Pancreas (tissue), 10 donors: ENCODE measurements at places on chromosomes 3 and 15. TPM values are rescaled to one million over a fixed set of nuclear protein-coding genes. Genes with fewer than 3 reads are reported as not detected.

Gene COL6A5
- not detected for total RNA-seq

DNA sequence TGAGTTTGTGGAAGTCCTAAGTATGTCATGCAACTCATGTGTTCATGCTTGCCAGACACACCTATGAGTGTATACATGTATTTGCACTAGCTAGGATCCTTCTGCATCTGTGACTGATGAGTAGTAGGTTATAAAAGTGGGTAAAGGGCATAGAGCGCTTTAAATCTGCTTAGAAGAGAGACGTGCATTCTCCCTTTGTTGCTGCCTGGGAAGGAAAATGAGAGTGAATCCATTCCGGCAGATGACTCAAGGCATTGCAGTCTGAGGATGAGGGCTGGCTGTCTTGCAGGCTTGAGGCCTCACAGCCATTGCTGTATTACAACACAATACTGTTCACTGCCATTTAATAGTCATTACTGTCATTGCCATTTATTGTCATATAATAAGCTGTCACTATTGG lies 120.8 kb upstream of the UMPS start:
- H3K36me3 ChIP-seq: no peaks in the 10 kb centered on the region
- no peak for DNase-seq
- no peak overlapping the region for H3K27ac ChIP-seq
- H3K4me1 ChIP-seq: peaks cover 13% of the 10 kb centered on the region
- no peaks in the 10 kb centered on the region for H3K27me3 ChIP-seq

- no peak overlapping the region for H3K27ac ChIP-seq
- H3K27me3 ChIP-seq: no peaks in the 10 kb centered on the region
- H3K36me3 ChIP-seq: no peaks in the 10 kb centered on the region
- no peaks in the 10 kb centered on the region for H3K4me1 ChIP-seq
- no peak overlapping the region for H3K4me3 ChIP-seq
Measured at GRCh38 chr15:20348291-20348899, 193.2 kb downstream of the GOLGA6L6 start.

GRCh38 chr3:133455960-133456359 lies 56.1 kb downstream of the BFSP2 start:
- no peak overlapping the region for H3K4me3 ChIP-seq
- H3K27me3 ChIP-seq: no peaks in the 10 kb centered on the region
- no peak overlapping the region for H3K27ac ChIP-seq
- H3K4me1 ChIP-seq: no peaks in the 10 kb centered on the region
- DNase-seq: no peak

GRCh38 chr3:169871129-169871886 lies 1.6 kb upstream of the LRRC31 start:
- H3K36me3 ChIP-seq: no peaks in the 10 kb centered on the region
- H3K4me3 ChIP-seq: no peak overlapping the region
- H3K27me3 ChIP-seq: no peaks in the 10 kb centered on the region

DNA sequence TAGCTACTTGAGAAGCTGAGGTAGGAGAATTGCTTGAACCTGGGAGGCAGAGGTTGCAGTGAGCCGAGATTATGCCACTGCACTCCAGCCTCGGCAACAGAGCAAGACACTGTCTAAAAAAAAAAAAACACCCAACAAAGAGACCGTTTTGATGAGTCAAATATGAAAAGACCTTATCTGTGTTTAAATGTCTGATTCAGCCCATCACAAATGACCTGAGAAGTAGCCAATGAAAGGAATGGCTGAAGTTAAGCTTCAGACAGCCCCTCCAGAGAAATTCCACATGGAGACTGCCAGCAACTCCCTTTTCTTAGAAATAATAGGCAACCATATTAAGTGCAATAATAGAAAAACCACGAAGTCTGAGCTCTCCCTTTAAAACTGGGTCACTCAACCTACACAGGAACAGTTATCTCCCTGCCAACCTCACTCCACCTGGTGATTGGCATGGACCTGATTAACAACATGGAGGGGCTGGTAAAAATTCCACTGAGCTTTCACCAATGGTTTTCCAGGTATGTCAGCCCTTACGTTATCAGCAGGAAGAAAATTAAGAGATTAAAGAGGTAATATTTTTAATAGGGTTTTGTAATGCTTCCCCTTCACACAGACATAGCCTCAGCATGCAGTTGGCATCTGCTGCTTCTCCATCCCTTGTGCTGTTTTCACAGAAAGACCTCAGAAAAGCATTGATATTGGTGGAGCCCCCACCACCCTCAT lies 238.1 kb upstream of the STT3B start:
- H3K27me3 ChIP-seq: no peaks in the 10 kb centered on the region

DNA sequence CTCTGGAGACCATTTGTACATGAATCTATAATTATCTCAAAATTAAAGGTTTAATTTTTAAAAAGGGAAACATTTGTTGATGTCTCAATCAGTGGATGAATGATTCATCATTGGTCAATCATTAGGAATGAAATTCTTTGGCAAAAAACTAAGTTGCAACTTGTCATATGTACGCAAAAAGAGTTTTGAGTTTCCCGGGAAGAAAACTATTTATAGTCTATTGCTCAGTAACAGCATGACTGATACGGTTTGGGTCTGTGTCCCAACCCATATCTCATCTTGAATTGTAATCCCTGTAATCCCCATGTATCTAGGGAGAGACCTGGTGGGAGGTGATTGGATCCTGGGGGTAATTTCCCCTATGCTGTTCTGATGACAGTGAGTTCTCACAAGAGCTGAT lies 765.8 kb upstream of the ROBO1 start:
- H3K4me1 ChIP-seq: no peaks in the 10 kb centered on the region
- no peaks in the 10 kb centered on the region for H3K36me3 ChIP-seq
- no peak for DNase-seq

GRCh38 chr3:113829576-113830354 lies 8.8 kb upstream of the GRAMD1C start:
- no peak overlapping the region for H3K27ac ChIP-seq
- H3K36me3 ChIP-seq: no peaks in the 10 kb centered on the region
- peaks cover 6% of the 10 kb centered on the region for H3K4me1 ChIP-seq
- DNase-seq: no peak

DNA sequence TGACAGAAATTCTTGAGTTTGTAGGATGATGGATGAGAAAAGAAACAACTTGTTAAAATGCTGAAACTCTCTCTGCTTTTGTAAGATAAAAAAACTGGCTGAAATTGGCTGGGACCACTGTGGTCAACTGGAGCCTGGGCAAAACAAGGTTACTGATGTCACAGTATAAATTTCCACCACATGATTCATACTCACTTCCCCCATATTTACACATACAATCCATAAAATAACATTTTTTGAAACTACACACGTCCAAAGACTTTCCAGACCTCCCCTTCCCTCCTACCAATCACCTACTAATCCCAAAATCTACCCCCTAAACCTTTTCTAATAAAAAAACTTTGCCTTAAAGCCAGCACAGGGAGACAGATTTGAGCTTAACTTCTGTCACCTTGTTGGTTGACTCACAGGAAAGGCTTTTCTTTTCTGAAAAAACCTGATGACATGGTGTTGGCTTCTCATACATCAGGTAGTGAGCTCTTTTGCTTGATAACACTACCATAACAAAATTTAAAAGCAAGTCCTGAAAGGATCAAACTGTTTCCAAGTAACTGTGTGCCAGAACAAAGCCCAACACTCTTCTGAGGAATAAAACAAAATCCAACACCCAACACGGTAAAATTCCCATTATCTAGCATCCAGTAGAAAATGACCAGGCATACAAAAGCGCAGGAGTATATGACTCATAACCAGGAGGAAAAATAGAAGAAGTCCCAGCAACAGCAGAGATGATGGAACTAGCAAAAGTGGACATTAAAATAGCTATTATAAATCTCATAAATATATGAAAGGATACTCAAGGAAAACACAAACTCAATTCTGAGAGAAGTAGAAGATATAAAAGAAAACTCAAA lies 87.3 kb upstream of the SNRK start:
- DNase-seq: no peak
- no peaks in the 10 kb centered on the region for H3K27me3 ChIP-seq
- no peak overlapping the region for H3K27ac ChIP-seq
- H3K36me3 ChIP-seq: no peaks in the 10 kb centered on the region

DNA sequence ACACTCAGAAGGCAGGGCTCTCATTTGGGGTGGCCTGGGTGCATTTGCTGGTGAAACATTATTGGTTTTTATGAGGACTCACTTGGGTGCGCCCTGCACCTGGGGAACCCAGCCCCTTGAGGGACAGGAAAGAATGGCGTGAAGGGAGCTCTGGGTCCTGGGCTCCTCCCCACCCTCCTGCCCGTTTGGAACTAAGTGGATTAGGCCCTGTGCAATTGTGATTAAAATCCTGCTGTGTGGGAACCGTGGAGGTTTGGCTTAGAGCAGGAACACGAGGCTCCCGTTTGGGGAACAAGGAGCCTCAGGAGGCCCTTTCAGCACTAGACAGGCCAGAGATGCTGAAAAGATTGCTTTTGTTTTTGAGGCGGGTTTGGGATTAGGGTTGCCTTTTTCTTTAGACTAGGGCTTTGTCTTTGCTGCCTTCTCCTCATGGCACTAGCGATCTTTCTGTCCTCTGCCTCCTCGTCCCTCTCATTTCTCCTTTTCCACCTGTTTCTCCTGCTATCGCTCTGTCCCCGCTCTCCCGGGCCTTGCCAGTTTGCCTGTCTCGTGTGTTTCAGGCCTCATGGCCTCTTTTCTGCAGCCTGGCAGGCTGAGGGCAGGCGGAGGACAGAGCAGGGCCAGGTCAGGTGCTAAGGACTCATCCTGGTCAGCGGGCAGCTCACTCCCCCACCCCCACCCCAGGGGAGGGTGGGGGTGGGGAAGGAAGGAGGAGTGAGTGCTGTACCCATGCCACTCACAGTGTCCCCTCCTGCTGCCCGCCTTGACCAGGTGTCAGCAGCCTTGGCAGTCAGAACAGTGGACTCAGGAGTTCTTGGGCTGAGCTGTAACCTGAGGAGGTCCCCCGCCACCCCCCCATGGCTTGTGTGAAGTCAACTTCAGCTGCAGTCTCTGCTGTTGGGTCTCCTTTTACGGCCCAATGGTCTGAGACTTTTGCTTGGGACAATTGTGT lies 8.6 kb downstream of the MAPKAPK3 start:
- H3K4me3 ChIP-seq: no peak overlapping the region
- no peaks in the 10 kb centered on the region for H3K27me3 ChIP-seq
- no peaks in the 10 kb centered on the region for H3K36me3 ChIP-seq
- no peaks in the 10 kb centered on the region for H3K4me1 ChIP-seq
- no peak for DNase-seq
- no peak overlapping the region for H3K27ac ChIP-seq

DNA sequence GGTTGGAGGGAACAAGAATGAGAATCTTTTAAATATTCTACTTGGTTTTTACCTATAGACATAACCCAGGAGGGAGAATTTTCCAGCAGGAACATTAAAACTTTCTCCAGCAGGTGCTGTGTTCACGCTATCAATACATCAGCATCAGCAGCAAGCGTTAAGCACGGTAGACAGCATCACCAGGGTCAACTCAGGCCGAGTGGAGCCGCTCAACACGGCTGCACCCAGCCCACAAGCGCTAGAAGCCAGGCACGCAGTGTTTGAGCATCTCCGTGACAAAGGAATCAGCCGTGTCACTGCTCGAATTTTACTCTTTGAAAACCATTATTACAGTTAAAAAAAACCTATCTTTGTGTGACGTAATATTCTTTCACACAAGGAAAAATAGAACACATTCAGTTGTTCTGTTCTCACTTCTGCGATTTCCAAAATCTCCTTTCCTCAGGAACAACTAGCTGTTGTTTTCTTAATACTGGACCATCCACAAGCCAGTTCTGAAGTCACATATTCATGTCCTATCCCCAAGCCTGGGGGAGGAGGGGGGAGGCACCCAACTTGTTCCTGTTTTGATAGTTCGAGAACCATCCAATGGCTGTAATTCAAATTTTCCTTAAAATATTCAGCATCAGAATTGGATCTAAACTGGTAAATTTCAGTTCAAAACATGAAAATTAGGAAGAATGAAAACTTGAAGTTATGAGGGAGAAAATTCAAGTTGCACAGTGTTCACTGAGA lies 77.9 kb downstream of the ADAMTS17 start:
- DNase-seq: no peak
- H3K4me1 ChIP-seq: no peaks in the 10 kb centered on the region
- H3K4me3 ChIP-seq: no peak overlapping the region
- H3K27me3 ChIP-seq: no peaks in the 10 kb centered on the region
- H3K27ac ChIP-seq: no peak overlapping the region

DNA sequence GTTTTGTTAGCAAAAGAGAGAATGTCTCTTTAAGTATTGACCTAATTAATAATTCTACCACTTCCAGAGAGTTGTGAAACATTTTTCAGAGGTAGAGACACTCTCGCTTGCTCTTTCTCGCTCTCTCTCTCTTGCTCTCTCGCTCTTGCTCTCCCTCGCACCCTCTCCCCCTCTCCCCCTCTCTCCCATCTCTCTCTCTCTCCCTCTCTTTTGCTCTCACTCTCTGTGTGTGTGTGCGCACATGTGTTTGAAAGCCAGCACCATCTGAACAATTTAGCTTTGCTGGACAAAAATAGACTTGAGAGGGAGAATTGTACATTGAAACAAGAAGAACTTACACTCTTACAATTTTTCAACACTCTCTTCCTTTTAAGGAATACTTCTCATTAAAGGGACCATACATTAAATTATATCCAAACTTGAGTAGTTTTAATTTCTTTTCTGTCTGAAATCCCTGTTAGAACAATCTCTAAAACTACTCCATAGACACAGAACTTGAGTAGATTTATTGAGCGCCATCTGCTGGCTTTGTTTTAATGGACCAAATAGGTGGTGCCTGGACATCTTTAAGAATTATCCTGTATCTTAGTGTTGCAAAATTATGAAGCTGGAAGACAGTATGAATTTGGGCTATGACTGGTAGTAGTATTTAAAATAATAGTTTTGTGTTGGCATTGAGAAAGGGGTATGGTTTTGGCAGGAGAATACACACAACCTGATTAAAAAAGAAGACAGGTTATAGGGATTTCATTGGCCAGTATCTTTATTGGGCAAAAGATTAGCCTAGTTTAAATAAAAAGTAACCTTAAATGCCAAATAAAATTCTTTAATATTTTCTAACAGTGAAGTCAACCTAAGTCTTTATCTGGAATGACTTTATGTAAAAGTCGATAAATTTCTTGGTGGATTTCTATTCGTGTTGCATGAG lies 124.6 kb downstream of the AKAP13 start:
- DNase-seq: no peak
- no peaks in the 10 kb centered on the region for H3K4me1 ChIP-seq
- H3K27me3 ChIP-seq: no peaks in the 10 kb centered on the region
- H3K27ac ChIP-seq: no peak overlapping the region
- H3K36me3 ChIP-seq: no peaks in the 10 kb centered on the region

Gene ARPIN
- total RNA-seq: 34.9 TPM

DNA sequence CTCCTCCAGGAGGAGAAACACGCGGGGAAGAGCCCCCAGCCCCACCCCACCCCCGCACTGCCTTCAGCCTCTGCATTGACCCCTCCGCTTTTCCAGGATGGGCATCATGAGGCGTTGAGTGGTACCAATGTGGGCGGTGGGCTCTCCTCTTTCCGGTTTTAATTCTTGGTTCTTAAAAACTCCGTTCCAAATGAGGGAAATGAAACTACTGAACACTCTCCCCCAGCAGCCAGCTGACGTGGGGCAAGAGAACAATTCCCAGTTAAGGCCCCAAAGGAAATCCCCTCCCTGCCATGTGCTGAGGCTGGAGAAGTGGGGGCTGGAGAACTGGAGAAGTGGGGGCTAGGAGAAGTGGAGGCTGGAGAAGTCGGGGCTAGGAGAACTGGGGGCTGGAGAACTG lies 5.3 kb upstream of the NRROS start:
- no peak overlapping the region for H3K4me3 ChIP-seq
- no peak overlapping the region for H3K27ac ChIP-seq
- H3K4me1 ChIP-seq: no peaks in the 10 kb centered on the region
- no peaks in the 10 kb centered on the region for H3K36me3 ChIP-seq

- H3K36me3 ChIP-seq: no peaks in the 10 kb centered on the region
- H3K27me3 ChIP-seq: no peaks in the 10 kb centered on the region
- H3K27ac ChIP-seq: no peak overlapping the region
- no peak for DNase-seq
Measured at GRCh38 chr3:97996988-97997387, 24.8 kb upstream of the RIOX2 start.

Gene FGF12
- total RNA-seq: 8.6 TPM

Gene MUC13
- total RNA-seq: 9.9 TPM

Gene CCPG1
- total RNA-seq: 69.9 TPM

Gene XCR1
- not detected for total RNA-seq
